Mucosa of descending colon (tissue), 3 donors: ENCODE measurements at places on chromosomes 6 and 20. TPM values are rescaled to one million over a fixed set of nuclear protein-coding genes. Genes with fewer than 3 reads are reported as not detected.

NKAPL gene
- not detected for total RNA-seq

STMND1 gene
- 0.53 TPM for total RNA-seq

ZFP64 gene
- total RNA-seq = 15.3 TPM

DPPA5 gene
- total RNA-seq = not detected

CRISP2 gene
- not detected for total RNA-seq

FAXC gene
- total RNA-seq = 2.0 TPM

- peak; percentile 46 for DNase-seq
These were observed 52.6 kb upstream of the NAA20 start for GRCh38 chr20:19964289-19965265.

- DNase-seq = no peak
These were observed 34.9 kb upstream of the FOXC1 start for GRCh38 chr6:1574890-1575209.

DNA sequence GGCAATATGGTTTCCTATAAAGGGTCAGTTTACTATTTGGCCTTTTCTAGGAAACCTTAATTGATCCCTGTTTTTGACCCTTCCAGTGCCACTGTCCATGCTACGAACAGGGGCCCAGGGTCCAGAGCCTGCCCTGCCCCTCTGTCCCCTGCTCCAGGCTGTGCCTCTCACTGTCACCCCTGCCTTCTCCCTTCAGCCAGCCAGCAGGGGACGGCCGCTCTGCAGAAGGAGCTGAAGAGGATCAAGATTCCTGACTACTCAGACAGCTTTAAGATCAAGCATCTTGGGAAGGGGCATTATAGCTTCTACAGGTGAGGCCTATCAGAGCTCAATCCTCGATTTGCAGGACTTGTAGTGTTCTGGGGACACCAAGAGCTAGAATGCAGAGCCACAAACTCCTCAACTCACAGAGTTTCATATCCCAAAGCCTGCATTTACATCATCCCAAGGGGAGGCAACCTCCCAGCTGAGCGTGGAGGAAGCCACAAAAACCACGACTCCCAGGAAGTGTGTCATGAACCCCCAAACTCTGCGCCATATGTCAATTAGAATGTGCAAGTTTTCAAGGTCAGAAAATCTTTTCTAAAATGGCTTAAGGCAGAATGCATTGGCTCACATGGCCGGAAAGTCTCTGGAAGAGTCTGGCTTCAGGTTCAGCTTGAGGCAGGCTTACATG, 3.6 kb downstream of the BPI start:
- no peak for DNase-seq

DNA sequence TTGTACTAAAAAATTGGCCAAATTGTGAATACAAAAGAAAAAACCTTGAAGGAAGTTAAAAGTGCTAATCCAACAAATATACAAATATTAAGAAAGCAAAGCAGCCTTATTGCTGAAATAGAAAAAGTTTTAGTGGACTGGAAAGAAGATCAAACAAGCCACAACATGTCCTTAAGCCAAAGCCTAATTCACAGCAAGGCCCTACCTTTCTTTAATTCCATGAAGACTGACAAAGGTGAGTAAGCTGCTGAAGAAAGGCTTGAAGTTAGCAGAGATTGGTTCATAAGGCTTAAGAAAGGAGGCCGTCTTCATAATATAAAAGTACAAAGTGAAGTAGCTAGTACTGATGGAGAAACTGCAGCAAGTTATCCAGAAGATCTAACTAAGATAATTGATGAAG, 53.5 kb downstream of the TINAG start:
- no peak for DNase-seq

DNA sequence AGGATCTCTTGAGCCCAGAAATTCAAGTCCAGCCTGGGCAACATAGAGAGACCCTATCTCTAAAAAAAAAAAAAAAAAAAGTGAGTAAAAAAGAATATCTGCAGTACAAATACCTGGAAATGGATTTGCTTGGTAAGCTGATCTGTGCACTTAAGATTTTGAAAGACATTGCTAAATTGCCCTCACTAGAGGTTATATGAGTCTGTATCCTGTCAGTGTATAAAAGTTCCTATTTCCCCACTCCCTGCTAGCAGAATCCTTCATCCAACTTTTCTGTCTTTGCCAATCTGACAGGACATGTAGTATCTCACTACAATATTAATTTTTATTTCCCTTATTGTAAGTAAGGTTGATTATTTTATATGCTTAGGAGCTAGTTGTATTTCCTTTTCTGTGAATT, 36.1 kb downstream of the BICRAL start:
- DNase-seq = no peak

- DNase-seq = peak; percentile 90
These were observed 52.2 kb upstream of the BTN3A2 start for GRCh38 chr6:26312501-26313397.

- DNase-seq = no peak
These were observed 126.5 kb upstream of the QKI start for GRCh38 chr6:163288066-163288465.

GRCh38 chr6:88177961-88178464, 11.9 kb upstream of the CNR1 start:
- no peak for DNase-seq

- no peak for DNase-seq
These were observed 11.2 kb upstream of the TSBP1 start for GRCh38 chr6:32382757-32383420.

DNA sequence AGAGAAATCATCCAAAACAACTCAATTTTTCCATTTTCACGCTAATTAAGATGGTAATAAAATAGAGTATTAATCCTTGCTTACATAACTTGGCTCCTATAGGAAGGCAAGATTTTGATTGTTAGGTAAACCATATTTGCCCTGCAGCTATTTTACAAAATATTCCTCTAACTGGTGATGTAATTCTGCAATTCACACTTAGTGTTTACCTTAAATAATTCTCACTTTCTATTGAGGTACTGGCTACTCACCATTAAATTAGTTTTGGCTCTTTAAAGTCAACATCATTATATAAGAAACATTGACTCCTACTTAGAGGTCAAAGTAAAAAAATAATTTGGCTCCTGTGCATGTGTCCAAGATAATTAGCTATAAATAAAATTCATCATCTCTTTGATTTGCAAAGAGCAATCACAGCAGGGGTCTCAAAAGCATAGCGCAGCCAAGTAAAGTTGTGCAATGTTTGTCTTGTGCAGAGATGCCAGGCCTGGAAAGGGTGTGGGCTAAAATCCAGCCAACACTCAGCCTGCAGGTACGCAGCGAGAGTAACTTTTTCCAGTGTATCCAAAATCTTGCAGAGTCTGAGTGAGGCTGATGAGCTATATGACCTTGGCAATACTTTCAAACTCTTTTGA, 501.2 kb downstream of the MMUT start:
- DNase-seq = no peak

DNA sequence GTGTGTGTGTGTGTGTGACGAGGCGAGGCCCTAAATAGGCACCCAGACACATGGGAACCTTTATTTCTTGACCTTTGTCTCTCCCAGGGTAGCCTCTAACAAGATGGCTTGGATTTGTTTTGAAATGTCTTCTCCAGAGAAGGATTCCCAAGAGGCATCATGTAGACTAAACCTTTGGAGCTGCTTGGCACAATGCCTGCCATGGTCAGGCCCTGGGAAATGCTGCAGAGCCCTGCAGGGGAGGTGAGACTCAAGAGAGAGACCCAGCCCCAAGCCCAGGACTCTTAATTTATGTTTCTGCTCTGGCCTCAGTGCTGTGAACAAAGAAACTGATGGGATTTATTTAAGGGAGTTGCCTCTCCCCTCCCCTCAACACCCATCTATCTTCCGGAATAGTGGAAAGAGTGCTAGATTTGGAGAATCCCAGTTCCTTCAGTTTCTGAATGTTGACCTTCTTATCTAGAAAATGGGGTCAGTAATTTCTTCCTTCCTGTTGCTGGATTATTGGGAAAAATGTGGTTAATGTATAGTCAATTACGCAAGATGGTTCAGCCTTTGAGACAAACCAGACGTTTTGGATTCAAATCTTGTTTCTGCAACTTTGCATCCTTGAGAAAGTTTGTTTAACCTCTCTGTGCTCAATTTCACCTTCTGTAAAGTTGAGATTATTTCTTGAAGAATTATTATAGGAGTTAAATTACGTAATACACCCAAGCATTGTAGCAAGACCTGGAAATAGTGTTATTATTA, 434.8 kb downstream of the MAFB start:
- DNase-seq = no peak

- DNase-seq = no peak
These were observed 5.0 kb downstream of the SERPINB6 start for GRCh38 chr6:2966347-2966746.

- DNase-seq = no peak
These were observed 14.6 kb downstream of the GMDS start for GRCh38 chr6:2230659-2231277.

DNA sequence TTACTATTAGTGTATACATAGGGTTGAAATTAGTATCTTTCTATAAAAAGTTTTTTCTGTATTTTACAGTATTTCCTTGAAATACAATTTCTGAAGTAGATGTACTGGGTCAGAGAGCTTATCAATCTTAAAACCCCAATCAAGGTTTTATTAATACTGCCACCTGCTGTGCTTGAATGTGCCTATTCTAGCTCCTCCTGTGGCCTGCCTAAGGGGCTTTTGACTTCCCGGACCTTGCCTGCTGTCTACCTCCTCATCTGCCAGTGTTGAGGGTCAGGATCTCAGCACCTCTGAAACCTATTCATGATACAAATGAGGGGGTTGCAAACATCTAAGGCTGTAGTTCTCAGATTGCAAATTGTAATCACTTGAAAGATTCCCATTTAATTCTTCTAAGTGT, 9.2 kb downstream of the PACRG start:
- peak; percentile 9 for DNase-seq

DNA sequence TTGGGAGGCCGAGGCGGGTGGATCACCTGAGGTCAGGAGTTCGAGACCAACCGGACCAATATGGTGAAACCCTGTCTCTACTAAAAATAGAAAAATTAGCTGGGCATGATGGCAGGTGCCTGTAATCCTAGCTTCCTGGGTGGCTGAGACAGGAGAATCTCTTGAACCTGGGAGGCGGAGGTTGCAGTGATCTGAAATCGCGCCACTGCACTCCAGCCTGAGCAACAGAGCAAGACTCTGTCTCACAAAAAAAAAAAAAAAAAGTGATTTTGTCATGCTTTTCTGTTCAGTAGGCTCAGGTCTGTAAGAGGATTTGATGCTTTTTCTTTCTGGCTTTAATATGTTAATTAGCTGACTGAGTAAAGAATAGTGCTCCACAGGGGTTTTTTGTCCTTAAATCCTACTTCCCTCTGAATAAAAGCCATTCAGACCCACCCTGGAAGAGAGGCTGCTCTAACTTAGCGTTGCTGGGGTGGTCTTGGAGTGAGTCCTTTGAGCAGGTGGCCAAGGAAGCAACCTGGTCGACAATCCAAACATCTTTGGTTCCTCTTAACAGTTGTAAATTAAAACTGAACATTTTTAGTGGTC, 19.0 kb downstream of the MCM8 start:
- no peak for DNase-seq

GRCh38 chr20:45626540-45626939, 3.0 kb upstream of the WFDC10A start:
- DNase-seq = no peak

DNA sequence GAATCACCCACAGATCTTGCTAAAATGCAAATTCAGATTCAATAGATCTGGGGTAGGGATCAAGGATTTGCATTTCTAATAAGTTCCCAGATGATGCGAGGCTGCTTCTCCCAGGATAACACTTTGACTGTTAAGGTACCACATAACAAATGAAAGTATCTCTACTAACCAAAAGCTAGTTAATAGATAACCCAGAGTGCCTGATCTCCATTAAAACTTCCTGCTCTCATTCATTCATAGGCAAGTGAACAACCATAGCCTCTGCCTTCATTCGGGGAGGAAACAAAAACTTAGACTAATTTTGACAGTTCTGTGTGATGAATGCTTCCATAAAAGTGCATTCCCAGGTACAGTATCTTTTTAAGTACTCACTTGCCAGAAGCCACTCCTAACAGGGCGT, 265.6 kb upstream of the BTBD3 start:
- DNase-seq = no peak

DNA sequence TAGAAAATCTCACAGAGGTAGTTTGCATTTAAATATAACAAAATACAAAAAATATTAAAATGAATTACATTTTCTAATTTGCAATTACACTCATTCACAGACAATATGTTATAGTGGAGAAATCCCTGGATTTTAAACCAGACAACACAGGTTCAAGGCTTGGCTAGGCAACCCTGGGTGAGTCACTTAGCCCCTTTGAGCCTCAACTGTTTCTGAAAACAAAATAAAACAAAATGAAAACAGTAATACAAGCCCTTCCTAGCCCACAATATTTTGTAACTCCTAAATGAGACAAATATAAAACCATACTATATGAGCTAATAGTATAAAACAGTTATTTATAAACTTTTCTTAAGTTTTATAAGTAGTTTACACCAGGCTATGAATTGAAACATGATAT, 41.0 kb downstream of the UQCC1 start:
- DNase-seq = no peak

DNA sequence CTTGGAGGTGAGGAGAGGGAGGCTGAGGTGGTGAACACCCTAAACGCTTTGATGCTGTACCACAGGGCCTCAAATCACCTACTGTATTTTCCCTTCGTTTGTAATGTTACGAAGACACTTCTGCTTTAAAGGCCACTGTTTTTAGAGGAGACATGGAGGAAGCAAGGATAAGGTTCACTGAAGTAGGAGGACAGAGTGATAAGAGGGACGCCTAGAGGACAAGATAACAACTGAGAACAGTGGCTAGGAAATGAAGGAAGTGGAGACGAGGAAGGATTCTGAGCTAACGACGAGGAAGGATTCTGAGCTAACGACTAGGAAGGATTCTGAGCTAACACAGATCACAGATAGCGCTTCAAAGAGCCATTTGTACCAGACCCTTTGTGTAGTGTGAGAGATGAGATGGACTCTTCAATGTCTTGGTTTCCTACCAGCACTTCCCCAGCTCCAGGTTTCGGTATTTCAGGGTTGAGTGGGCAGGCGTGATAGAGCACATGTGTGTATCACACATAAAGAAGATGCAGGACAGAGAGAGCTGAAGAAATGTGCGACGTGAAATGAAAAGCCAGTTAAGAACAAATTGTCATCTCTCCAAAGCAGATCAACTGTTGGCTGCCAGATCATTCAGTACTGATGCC, 7.5 kb downstream of the SF3B5 start:
- no peak for DNase-seq

- DNase-seq = peak; percentile 60
These were observed 11.9 kb upstream of the CPNE5 start for GRCh38 chr6:36851149-36851614.

DNA sequence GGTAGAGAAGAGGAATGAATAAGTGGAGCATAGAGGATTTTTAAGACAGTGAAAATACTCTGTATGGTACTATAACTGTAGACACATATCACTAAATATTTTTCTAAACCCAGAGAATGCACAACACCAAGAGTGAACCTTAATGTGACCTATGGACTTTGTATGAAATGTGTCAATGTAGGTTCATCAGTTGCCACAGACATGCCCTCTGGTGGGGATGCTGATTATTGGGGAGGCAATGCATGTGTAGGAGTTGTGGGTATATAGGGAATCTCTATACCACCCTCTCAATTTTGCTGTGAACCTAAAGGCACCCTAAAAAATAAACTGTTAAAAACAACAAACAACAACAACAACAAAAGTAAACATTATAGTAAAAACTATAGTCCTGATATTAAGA, 293.7 kb downstream of the RNF144B start:
- no peak for DNase-seq
